Hematopoietic multipotent progenitor cell treated with erythropoietin and hydrocortisone succinate and interleukin-3 and kit ligand, for 17 days (in vitro differentiated cells): ENCODE measurements at places on chromosomes 7 and 10.

DNA sequence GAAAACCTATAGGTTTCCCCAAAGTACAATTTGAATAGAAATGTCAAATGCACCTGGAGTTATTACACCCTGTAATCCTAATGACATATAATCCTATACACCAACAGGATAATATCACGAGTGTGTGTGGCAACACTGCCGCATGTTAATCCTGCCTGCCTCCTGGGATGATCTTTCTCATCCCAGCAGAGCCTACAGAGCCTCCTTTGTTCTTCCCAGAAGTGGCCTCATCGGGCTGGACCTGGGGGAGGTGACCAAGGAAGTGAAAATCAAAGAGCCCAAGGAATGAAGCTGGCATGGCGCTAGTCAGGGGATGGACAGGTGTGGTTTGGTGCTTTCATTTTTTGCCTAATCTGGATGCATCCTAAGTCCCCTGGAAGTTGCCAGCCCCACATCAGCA lies 29.5 kb upstream of the LEP start:
- DNase-seq: no peak

DNA sequence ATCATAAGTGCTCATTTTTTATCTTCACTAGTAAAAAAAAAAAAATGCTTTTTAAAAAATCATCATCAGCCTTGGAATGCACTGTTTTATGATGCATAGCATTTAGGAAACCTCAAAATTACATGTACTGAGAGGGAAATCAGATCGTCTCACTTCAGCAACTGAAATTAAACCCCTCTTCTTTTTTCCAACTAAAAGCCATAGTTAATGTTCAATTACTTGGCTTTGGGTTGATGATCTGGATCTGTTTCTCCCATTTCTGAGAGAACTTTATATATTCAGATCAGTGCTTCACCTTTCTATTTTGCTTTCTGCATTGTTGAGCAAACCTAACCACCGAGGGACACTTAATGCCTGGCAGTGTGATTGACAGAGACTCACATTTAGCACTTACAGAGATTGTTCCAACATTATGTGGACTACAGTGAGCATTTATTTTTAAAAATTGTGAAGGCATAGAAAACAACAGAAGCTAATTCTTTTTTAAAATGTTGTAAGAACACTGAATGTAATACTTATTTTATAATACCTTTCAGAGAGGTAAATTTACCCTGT lies 678.4 kb downstream of the PHTF2 start:
- no peak for DNase-seq

GRCh38 chr7:78684201-78684600 lies 769.3 kb downstream of the MAGI2 start:
- no peak for DNase-seq

DNA sequence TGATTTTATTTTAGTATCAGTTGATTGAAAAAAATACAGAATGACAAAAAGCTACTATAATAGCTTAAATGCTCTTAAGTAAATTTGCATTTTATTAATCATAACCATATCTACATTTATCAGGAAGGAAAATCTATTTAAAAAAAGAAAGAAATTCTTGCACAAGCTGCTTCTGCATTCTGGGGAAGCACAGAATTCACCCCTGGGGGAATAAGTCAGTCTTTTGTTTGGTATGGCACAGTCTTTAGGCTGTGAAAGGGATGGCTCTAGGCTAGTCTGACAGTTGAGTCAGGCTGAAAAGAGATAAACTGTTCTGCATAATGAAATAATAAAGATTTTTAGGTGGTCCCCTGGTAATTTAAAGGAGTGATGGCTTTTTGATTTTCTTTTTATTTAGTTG lies 37.9 kb downstream of the HTR7 start:
- DNase-seq: no peak

DNA sequence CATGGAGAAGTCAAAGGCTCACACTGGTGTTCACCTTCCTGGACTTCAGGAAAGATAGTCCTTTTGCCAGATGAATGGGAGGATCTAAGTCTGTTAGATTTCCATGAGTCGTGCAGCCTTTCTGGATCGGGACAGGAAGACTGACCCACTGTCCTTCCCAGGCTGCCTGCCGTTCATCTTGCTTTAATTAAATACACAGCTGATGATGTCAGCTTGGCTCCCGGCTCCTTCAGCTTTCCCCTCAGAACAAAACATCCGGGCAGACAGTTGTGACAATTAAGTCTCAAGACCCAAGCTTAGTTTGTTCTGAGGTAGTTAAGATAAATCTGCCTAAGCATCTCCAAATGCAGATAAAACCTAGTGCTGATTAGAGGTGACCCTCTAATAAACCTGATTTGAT lies 58.6 kb downstream of the AUTS2 start:
- DNase-seq: no peak

DNA sequence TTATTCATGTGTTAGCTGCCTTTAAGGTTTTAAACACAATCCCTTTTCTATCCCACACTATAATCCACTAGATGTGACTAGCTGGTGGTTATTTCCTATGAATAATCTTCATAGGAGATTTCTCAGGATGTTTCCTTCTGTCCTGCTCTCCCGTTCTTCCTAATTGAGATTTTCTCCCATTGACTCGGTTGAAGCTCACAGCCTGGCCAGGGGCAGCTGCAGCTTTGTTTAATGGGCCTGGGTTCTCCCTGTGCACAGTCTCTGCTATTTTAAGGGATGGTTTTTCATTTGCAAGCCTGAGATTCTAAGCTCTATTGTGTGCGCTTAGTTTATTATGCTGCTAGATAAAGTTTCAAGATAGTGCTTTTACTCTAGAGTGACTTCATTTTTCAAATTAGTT lies 283.4 kb upstream of the AOAH start:
- DNase-seq: no peak

- no peak for DNase-seq
Measured at GRCh38 chr10:123864923-123865322, 26.7 kb downstream of the CPXM2 start.

GRCh38 chr7:50980411-50980810 lies 197.7 kb upstream of the GRB10 start:
- DNase-seq: no peak

DNA sequence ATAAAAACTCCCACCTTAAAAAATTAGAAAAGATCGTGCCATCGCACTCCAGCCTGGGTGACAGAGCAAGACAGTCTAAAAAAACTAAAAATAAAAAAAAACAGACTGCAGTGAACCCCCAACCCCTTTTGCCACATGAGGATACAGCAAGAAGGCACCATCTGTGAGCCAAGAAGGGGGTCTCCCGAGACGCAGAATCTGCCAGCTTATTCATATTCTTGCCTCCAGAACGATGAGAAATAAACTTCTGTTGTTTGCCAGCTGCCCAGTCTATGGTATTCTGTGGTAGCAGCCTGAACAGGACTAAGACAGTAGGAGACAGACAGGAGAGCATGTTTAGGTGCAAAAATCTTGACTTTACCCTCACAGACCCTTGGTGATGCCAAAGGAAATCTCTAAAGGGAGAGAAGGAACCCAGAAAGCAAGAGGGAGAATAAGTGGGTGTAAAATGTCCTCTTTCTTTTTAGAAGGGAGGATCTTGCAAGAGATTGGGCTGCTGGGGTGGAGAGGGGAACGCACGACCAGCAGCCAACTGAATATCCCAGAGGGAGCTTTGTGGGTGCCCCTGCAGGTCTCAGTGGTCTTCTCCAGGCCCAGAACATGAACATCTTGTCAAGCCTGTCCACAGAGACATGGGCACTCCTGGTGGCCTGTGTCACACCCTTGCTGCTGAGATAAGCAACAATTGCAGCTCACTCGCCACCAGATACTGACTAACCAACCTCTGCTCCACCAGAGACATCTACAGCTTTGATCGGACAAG lies 400.7 kb upstream of the FOXK1 start:
- no peak for DNase-seq

DNA sequence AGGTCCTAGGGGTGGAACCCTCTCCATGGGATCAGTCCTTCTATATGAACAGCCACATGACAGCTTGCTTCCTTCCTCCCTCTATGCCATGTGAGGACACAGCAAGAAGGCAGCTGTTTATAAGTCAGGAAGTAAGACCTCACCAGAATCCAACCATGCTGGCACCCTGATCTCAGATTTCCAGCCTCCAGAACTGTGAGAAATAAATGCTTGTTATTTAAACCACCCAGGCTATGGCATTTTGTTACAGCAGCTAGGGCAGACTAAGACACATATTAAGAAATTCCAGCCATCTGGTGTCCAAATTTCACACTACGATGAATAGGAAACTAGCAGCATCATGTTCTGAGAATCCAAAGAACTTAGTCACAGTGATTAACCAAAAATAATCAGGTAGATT lies 140.1 kb downstream of the ZFAND4 start:
- peak; percentile 49 for DNase-seq

DNA sequence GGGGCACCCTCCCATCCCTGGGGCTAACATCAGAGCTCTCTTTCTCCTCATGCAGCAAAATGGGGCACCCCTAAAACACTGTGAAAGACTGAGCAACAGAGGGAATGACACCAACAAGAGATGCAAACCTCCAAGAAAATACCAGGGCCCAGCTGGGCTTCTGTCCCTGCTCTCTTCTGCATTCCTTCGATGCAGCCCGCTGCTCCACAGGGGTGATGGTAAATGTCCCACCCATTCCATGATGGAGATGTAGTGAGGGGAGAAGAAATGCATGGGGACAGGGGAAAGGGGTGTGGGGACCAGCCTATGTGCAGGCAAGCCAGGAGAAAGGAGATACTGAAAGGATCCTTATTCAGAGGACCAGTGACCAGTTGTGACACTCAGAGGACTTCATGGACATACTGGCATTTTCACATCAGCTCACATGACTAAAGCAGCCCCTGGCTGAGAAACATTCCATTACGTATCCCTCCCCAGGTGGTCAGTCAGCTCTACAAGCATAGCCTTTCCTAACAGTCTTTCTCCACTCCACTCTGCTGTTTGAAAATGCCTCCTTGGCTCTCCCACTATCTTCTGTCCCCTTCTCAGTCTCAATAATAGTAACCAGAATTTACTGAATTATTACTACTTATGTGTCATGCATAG lies 13.3 kb downstream of the SORBS1 start:
- DNase-seq: no peak

DNA sequence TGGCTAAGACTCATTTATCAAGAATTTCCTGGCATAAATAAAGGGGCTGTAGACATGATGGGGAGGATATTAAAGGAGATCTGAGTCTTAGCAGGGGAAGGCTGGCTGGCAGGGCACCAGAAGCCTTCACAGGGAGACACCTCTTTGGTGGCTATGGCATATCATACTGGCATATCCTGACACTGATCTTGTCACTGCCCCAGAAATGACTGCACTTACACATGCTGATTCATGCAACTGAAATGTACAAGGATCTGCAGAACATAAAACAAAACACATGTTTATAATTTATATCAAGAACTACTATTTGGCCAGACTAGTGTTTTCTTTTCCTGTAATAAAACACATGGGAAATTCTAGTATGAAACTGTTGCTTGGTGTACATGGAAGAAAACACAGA lies 5.5 kb upstream of the LIPN start:
- no peak for DNase-seq

DNA sequence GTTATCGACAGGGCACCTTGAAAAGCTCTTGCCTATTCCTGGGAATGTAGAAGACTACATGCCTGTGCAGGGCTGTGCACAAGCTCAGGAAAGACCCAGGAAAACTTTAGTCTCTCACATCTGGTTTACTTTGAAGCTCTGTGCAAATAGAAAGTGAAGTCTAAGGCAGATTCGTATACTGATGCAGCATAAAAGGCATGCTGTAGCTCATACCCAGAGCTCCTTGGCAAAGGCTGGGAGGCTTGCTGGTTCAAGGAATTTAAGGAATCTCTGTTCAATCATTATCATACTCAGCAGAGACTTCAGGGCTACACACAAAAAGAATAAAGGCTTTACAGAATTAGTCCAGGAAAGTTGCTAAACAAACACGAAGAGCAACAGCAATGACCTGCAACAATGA lies 192.0 kb downstream of the OTUD1 start:
- no peak for DNase-seq

DNA sequence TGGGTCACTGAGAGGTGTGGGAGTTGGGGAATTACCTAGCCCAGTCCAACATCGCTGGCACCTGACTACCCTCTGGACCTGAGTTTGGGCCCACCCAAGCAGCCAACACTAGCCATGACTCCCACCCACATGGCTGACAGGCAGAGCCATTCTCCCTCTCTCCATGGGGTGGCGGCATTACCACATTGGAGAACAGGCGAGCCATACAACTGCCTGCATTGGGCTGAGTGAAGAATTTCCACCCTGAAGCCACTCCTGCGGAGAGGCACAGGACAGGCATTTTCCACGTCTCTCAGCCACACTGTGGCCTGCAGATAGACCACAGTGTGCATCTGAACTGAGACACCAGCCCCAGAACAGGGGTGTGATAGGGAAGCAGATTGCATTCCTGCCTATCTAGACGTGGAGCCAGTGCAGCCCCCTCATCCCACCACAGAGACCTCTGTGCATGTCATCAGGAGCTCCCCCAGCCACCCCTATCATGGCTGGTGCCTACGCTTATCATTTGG lies 58.2 kb upstream of the ANTXRL start:
- DNase-seq: peak; percentile 62

DNA sequence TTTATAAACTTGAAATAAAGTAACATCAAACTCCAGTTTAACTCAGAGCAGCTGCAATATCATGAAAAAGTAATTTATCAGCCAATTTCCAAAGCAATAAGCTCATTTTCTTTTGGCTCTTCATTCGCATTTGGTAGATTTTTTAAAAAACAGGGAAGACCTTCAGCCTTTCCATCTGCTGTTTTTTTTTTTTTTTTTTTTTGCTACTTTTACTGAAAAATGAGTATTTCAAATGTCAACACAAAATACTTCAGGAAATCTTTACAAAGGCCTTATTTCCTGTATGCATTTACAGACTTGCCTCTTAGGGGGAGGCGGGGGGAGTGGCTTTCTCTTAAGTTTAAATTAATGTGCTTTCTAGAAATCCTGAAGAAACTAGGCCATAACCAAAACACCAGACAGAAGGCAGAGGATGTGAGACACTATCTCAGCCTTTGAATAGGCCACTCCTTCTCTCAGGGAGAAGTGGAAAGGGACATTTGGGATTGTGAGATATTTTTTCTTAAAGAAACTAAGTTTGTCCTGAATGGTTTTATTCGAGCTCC lies 91.8 kb downstream of the COL28A1 start:
- DNase-seq: no peak

DNA sequence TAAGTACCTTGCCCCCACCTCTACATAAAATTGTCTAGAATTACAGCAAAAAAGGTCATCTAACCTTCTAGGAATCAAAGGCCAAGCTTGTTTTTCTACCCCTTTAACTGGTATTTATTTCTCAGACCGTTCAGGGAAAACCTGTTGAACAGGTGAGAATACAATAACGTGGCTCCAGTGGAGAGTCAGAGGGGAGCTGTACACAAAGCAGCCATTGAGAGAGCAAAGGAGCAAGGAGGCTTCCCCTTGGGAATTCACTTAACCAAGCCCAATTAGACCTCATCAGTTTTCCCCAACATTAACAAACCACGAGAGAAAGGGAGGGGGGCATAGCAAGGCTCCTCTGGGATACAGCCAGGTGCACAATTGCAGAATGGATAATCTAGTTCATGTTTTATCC lies 101.9 kb downstream of the ELMO1 start:
- DNase-seq: no peak

- no peak for DNase-seq
Measured at GRCh38 chr10:100980311-100980710, 7.0 kb downstream of the MRPL43 start.
